ENCODE measurements at places on chromosomes 4 and X.

GRCh38 chr4:116925900-116926457, 159.4 kb downstream of the TRAM1L1 start:
- DNase-seq = no peak

DNA sequence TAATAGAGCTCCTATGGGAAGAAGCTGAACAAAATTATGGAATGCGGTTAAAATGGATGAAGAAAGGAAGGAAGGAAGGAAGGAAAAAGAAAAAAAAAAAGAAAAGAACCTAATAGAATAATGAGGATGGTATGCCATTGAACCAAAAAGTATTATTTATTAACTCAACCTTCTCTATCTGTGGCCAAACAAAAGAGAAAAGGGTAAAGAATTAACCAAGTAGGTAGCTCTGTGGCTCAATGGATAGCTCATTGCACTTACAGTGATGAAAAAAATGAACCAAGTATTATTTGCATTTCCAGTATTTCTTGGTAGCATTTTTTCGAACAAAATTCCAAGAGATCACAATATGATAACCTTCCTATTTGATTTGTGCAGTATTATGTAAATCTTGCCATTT, 56.9 kb upstream of the SLC39A8 start:
- DNase-seq = no peak

DNA sequence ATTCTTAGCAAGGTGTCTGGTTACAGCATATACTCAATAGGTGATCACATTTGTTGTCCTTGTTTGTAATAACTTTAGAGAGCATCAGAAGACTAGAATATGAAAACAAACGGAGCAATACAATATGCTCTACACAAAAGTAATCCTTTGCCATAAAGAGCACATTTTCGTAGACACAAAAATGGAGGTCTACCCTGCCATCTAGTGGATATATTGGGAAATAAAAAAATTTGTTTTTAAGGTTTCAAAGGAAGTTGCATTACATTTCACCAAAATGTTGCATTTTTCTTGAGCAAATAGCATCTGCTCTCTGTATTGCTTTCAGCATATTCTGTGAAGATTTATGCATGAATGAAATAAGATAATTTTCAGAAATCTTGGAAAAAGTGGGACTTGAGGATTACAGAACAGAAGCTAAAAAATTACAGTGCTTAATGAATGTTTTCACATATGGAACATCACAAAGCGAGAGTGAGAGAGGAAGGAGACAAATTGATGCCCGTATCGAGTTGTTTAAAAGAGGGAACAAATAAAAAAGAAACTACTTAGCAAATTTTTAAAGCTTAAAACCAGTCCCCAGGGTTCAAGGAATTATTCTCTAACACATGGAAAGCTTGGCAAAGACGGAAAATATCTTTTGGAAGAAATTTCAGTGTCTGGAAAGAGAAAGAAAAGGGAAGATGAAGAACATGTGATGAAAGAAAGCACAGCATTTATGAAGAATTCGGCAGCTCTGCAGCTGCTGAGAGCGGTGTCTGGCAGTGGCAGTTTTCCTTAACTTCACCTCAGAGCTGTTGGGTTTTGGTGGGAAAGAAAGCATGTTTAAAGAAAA, 390.1 kb downstream of the ANKRD50 start:
- DNase-seq = no peak

DNA sequence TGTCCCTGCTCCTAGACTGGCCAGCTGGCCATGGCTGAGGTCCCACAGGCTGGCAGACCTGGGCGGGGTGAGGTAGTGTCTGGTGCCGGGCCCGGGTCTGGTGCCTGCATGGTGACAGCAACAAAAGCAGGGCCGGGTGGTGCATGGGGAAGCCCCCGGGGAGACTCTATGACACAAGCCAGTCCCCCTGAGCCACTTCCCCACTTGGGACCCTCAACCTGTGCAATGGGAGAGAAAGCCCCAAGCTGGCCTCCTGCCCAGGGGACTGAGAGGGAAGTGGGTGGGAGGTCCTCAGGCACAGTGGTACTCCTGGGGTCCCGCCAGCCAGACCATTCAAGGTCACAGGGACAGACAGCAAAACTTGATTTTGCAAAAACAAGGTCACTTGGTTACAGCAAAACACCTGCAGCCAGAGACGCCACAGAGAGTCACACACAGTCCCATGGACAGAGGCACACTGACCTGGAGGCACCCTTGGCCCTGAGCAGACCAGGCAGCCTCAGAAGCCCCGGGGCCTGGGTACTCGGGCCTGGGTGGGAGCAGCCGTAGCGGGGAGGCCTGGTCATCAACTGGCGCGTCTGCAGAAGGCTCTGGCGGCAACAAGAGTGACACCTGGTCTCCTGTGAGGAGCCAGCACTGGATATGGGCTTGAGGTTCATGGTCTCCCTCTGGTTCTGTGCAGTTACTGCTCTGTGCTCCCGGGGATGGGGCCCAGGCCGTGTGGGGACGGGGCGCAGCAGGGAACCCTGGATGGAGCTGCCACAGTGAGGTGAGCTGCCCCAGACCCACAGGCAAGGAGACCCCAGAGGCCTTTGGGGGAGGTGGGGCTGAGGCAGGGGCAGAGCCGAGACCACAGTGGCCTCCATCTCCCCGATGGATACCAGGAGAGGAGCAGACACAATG, 60.6 kb downstream of the HTRA3 start:
- no peak for DNase-seq

DNA sequence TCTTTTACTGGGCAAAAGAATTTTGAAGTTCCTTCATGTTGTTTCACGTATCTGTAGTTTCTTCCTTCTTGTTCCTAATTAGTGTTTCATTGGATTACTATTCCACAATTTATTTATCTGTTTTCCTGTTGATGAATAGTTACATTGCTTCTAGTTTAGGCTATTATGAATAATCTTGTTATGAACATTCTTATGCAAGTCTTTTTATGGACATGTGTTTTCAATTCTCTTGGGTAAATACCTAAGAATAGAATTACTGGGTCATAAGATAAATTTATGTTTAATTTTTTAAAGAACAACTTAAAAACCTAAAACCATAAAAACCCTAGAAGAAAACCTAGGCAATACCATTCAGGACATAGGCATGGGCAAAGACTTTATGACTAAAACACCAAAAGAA, 70.9 kb upstream of the RXFP1 start:
- no peak for DNase-seq

DNA sequence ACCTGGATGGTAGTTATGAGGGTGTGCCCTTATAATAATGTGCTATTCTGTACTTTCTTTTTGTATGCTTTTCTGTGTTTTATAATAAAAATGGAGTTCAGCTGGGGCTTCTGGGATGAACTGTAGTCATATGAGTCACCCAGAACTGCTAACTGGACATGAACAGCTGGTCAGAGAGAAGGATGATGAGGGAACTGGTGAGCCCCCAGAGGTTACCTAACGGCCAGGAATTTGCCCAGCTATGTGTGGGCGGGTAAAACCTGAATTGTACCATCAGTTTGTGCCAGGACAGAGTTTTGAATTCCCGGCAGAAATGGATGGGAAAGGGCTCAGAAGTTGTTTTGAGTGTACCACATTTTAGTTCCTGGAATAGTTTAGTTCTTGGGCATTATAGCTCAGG, 138.0 kb upstream of the USP9X start:
- no peak for DNase-seq

DNA sequence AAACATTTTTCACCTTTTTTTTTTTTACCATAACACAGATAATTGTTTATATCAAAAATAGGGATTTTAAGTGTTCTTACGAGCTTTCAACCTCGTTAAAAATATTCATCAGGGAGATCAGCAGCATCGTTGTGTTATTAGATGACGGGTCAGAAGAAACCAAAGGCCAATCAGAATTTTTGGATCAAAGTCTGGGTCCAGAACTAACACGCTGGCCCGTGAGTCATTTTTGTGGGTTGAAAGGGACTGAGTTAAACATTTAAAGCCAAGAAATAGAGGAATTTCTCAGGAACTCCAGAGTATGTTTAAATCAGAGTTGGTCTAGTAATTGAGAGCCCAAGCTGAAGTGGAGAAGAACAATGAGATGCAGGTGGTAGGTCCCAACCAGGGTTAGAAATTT, 170.8 kb downstream of the TLL1 start:
- no peak for DNase-seq

- DNase-seq = no peak
These were observed 383.6 kb downstream of the BMPR1B start for GRCh38 chr4:95141361-95141760.

DNA sequence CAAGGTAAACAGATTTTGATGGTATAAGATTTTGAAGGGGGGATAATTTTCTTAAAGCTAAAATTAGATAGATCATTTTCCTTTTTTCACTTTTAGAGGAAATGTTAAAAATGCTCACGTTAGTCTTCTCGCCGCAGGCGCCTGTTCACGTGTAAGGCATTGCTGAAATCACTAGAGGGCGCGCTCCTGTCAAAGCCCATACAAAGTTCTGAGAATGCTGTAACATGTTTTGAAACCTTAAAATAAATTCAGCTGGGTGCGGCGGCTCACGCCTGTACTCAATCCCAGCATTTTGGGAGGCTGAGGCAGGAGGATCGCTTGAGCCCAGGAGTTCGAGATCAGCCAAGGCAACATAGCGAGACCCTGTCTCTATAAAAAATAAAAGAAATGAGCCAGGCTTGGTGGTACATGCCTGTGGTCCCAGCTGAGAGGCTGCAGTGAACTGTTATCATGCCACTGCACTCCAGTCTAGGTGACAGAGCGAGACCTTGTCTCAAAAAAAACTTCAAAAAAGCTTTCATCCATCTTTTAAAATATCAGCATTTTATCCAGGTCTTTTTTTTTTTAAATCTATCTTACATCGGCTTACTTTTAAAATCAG, 138.0 kb downstream of the RBMX2 start:
- DNase-seq = no peak

- no peak for DNase-seq
These were observed 6.0 kb downstream of the PDLIM5 start for GRCh38 chr4:94457692-94458106.

GRCh38 chr4:143251779-143252178, 67.1 kb downstream of the USP38 start:
- no peak for DNase-seq

GRCh38 chrX:135431886-135432285, 10.1 kb downstream of the SMIM10L2A start:
- DNase-seq = no peak

DNA sequence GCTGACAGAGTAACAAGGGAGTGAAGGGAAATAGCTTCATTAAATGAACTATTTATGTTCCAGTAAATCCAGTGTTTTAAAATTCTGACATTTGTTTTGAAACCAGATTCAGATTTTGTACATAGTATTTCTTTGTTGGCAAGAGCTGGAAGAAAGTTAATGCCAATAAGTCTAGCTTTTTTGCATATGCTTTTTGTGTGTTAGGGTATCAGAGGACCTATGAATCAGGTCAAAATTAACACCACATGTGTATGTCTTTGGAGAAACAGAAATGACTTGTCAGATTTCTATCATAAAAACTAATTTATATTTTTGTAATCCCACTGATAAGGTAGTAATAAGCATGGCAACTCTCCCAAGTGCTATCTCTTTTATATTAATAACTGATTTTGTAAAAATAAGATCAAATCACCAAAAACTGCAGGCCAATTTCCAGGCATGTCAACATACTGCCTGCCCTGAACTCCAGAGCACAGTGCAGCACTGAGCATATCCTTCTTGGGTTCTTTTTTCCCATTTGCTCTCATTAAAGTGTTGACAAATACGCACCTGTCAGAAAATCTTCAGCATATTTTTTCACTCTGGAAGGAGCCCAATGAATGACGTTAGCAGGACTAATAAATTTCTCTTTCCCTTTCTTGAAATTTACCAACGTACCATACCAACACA, 65.5 kb downstream of the SH3RF1 start:
- DNase-seq = no peak

GRCh38 chr4:124694946-124695598, 17.5 kb downstream of the ANKRD50 start:
- no peak for DNase-seq

DNA sequence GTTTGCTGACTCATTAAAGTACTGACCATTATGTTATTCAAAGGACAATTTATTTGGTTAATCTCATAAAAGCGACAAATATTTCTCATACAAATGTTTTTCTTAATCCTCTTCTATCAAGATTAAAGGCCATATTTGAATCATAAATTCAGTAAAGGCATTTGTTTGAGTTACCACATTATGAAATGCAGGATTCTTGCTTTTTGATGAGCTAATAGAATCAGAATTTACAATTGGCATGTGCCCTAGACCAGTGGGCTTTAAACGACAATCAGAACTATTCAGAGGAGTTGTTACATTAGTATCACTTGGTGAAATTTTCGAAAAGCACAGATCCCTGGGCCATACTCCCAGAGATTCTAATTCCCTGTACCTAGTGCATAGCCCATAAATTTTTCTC, 55.3 kb downstream of the KLHL4 start:
- no peak for DNase-seq

DNA sequence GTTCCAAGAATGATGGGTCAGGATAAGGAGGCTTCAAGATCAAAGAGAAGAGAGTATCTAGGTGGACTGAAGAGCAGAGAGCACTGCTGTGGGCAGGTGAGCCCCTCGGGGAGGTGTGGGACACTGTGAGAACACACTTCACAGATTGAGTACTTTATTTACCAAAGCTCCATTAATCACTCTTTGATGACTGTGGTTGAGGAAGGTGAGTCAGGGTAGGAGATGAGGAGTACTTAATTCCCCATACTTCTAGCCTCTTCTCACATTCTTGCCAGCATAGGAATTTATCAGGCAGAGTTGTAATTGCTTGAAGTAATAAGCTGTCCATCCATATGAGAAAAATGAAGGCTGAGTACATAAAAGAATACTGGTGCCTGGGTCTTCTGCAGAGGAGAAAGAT, 375.3 kb downstream of the PCDH10 start:
- DNase-seq = no peak

GRCh38 chr4:58209551-58209950, 1099.4 kb upstream of the IGFBP7 start:
- no peak for DNase-seq

GRCh38 chr4:40990236-40990898, 224.0 kb downstream of the APBB2 start:
- DNase-seq = no peak

DNA sequence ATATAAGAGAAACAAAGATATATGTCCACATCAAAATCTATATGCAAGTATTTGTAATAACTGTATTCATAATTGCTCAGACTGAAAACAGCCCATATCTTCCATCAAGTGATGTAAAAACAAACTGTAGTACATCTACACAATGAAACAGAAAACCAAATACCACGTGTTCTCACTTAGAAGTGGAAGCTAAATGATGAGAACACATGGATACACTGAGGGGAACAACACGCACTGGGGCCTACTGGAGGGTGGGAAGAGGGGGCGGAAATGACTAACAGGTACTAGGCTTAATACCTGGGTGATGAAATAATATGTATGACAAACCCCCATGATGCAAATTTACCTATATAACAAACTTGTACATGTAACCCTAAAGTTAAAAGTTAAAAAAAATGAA, 42.7 kb downstream of the UBA6 start:
- no peak for DNase-seq

- no peak for DNase-seq
These were observed 9.2 kb downstream of the HNRNPH2 start for GRCh38 chrX:101417190-101417589.

Data from stimulated activated CD8-positive, alpha-beta memory T cell treated with anti-CD3 and anti-CD28 coated beads, Interleukin-12 subunit alpha, Interleukin-12 subunit beta, amount 100 ng/mL, for 4 hours (primary cell).